AG09309 (cell line): ENCODE measurements at places on chromosomes 6 and 20.

- no peak for DNase-seq
Measured at GRCh38 chr6:168414336-168415097, 26.5 kb upstream of the SMOC2 start.

- DNase-seq = no peak
Measured at GRCh38 chr20:57660922-57661745, 40.9 kb upstream of the ZBP1 start.

- DNase-seq = no peak
Measured at GRCh38 chr6:29624520-29624961, 8.4 kb downstream of the GABBR1 start.

- no peak for DNase-seq
Measured at GRCh38 chr6:36722879-36723278, 25.3 kb downstream of the RAB44 start.

- DNase-seq = no peak
Measured at GRCh38 chr20:24530131-24530680, 60.8 kb downstream of the SYNDIG1 start.

GRCh38 chr6:55674672-55675071, 95.7 kb upstream of the HMGCLL1 start:
- no peak for DNase-seq

DNA sequence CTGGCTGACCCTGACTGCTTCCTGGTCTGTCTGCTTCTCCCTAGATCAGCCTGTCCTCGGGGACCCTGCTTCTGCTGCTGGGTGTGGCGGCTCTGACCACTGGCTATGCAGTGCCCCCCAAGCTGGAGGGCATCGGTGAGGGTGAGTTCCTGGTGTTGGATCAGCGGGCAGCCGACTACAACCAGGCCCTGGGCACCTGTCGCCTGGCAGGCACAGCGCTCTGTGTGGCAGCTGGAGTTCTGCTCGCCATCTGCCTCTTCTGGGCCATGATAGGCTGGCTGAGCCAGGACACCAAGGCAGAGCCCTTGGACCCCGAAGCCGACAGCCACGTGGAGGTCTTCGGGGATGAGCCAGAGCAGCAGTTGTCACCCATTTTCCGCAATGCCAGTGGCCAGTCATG, 6.3 kb downstream of the NRSN2 start:
- DNase-seq = no peak

GRCh38 chr20:12581644-12582289, 427.0 kb upstream of the SPTLC3 start:
- no peak for DNase-seq

DNA sequence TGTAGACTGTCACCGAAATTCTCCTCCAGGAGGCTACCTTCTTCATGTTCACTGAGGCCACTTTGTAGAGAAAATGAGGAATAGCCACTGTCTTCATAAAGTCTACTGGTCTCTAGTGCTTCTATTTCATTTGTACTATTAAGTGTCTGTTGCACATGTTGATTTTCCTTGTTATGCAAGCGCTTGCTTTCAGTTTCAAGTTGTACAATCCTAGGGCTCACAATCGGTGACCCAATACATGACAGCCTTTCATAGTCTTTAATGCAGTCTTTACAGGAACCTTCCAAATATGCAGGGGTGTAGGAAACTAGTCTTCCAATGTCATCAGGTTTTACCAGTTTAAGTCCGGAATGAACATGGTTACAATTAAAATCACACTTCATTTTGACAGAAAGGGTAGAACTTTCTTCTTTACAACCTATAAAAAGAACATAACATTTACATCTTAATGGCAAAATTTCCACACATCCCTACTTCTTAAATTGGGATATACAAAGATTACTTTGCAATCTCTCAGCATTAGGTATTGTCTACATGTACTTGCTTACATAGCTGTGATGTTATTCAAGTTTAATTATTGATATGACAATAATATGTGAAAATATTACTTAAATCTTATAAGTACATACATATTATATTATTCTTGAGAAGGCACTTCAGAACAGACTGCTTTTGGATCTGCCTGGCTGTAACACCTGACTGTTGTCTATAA, 7.5 kb downstream of the FBXO5 start:
- no peak for DNase-seq

GRCh38 chr6:16406966-16407365, 168.6 kb downstream of the GMPR start:
- DNase-seq = no peak

- DNase-seq = no peak
Measured at GRCh38 chr6:2099870-2100269, 145.5 kb downstream of the GMDS start.

GRCh38 chr6:166768761-166769160, 141.7 kb upstream of the RPS6KA2 start:
- DNase-seq = no peak

DNA sequence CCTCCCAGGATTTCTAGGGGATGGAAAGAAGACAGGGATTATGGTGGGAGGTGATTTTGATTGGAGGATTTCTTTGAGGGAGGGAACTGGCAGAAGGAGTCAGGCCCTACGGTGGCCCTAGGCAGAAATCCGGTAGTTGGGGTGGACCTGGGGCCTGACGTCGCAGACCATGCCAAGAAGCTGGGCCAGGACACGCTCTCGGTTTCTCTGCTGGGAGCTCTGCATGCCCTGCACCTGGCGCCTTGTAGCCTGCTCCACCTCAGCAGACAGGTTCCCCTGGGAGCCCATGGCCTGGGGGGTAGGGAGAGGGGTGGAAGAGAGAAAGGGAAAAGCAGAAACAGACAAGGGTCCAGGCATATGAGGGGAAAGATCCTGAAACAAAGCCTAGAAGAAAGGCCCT, 1.1 kb downstream of the ATP6V1G2 start:
- no peak for DNase-seq

DNA sequence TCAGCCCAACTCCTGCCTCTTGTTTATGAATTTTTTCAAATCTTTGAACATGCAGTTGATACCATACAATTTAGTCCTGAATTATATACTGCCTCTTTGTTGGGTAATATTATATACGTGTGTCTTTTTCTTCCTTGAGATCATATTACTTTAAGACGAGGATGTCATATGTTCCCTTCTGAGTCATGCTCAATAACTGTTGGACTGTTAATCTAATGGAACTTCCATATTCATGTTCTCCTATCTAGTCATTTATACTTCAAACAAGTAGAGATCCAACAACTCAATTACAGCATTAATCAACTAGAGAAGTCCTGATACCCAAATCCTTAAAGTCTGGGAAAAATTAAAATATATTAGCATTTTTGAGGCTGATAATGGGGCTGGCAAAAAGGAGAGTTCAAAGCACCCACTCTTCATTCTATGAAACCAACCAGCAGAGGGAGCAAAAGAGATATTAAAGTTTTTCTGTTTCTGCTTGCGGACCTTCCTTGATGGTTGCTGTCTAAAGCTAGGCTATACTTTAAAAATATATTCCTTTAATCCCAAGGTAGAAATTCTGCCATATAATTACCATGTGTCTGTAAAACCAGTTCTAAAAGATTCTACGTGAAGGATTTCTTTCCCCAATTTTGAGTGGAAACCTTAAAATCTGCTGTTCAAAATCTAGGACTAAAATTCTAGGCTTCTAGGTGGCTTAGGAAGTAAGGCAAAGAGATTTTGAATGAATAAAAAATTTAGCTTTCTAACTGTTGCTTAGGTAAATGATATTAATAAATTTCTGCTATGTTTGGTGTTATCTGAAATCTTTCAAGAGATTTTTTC, 498.9 kb downstream of the BCKDHB start:
- no peak for DNase-seq

DNA sequence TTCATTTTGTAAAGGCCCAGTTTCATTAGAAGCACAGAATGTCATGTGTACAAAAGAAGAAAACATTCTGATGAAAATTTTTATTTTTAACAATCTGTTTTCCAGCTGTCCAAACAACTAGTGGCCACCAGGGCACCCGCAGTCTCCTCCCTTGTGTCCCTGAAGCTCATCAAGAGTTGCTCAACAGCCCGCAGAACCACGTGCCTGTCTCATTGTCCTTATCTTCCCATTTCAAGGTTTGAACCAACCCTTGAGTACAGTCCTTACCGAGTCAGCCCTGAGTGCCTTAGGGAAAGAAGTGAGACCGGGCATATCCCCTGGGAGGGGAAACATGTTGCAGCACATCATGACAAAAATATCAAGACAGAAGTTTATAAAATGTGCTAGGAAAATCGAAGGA, 15.9 kb upstream of the ZNF133 start:
- no peak for DNase-seq

DNA sequence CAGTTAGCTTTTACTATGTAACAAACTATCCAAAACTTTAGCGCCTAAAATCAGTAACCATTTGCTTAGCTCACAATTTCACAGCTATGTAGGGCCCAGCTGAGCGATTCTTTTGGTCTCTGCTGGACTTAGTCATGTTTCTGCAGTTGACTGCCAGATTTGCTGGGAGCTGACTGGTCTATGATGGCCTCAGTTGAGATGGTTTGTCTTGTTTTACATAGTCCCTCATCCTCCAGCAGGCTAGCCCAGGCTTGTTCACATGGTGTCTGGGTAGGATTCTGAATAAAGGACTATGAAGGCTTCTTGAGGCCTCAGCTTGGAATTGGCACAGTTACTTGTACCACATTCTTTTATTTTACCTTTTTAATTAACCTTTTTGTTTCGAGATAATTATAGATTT, 247.8 kb upstream of the CHD6 start:
- DNase-seq = no peak

- DNase-seq = no peak
Measured at GRCh38 chr20:19336631-19337030, 124.2 kb downstream of the SLC24A3 start.

GRCh38 chr6:170516783-170517616, 36.1 kb downstream of the PSMB1 start:
- peak; percentile 47 for DNase-seq

GRCh38 chr6:119240257-119241110, 109.1 kb downstream of the MAN1A1 start:
- no peak for DNase-seq

GRCh38 chr6:119385994-119386393, 36.4 kb upstream of the MAN1A1 start:
- DNase-seq = no peak

- no peak for DNase-seq
Measured at GRCh38 chr20:9966966-9967365, 67.8 kb upstream of the ANKEF1 start.

- DNase-seq = no peak
Measured at GRCh38 chr6:32146287-32146686, 5.5 kb downstream of the PRRT1 start.

DNA sequence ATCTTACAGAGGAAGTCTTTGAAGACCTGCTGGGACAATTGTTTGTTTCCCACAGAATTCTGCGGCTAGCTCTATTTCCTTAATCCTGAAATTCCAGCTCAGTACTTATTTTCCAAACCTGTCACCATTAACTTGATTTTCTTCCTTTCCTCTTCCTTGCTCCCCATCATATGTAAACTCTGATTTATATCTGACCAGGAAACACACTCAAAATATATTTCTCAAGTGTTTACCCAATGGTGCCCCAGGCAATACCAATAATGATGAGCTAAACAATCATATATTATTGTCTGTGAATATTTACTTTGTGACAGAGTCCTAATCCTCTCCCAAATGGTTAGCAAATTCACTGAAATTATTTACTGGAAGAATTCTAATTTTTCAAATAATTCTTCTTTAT, 597.3 kb downstream of the PKHD1 start:
- DNase-seq = no peak

GRCh38 chr6:130872250-130873095, 45.3 kb downstream of the SMLR1 start:
- DNase-seq = no peak

GRCh38 chr6:45328523-45328922, 393 bp downstream of the RUNX2 start:
- DNase-seq = no peak

DNA sequence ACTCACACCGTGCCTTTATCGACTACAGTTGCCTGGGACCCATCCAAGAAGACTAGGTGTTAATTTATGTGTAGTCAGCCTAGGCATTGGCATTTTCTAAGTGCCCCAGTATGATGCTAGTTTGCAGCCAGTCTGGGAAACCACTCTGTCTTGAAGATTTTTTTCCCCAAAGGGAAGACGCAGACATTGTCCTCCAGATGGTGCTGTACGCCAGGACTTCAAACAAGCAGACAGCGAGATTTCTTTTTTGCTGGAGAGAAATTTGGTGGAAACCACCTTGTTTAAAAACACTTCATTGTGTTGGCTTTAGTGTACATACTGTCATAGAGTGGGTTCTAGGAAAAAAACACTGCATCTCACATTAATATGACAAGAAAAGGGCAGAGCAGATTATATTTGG, 30.0 kb downstream of the ALDH5A1 start:
- DNase-seq = peak; percentile 21
